ENCODE measurements at places on chromosomes 16 and 17. TPM values are rescaled to one million over a fixed set of nuclear protein-coding genes. Genes with fewer than 3 reads are reported as not detected.

Gene CSH2
- not detected for polyA plus RNA-seq

Gene CA7
- not detected for polyA plus RNA-seq

Gene ALOXE3
- 0.26 TPM for polyA plus RNA-seq

- no peak overlapping the region for H3K4me3 ChIP-seq
- no peaks in the 10 kb centered on the region for H3K27me3 ChIP-seq
- no peaks in the 10 kb centered on the region for H3K36me3 ChIP-seq
Measured at GRCh38 chr17:78748048-78748729, 33.9 kb downstream of the CYTH1 start.

- no peak overlapping the region for H3K4me3 ChIP-seq
- H3K27ac ChIP-seq = no peak overlapping the region
- no peaks in the 10 kb centered on the region for H3K27me3 ChIP-seq
- DNase-seq = no peak
- H3K4me1 ChIP-seq = peaks cover 18% of the 10 kb centered on the region
Measured at GRCh38 chr17:50278526-50279180, 4.4 kb downstream of the TMEM92 start.
